Nucleus accumbens (tissue), 56 donors: ENCODE measurements at places on chromosomes 6 and 20.

GRCh38 chr20:46202766-46203509 lies 84.8 kb downstream of the CD40 start:
- no peak for DNase-seq

GRCh38 chr20:63053432-63054102 lies 46.8 kb upstream of the BHLHE23 start:
- no peak for DNase-seq

DNA sequence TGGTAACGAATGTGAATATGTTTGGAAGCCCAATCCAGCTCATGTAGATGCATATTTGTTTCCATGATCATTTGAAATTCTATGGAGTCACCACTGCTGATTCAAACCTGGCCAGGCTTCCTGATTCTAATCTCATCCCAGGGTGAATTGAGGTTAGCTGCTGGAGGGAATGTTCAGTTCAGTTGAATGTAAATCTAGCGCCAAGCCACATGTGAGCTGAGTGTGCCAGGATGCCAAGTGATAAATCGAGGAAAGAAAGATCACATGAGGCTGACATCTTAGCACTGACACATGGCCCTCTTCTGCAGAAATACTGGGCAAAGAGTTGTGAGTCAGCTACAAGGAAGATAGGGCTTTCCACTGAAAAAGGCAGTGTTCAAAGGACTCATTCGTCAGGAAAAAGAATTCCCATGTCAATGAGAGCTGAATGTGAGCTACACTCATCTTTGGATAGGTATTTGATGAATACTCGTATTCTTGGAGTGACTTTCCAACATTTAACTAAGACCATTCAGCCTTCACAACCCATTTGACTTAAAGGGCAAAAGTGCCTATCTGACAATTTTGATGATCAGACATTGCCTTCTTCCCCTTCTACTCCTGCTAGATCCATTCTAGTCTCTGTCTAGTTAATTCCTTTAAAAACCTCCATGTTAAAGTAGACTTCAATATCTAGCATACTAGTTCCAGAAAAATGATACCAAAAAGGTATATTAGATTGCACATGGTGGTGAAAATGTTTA lies 172.1 kb downstream of the MTFR2 start:
- DNase-seq: no peak

DNA sequence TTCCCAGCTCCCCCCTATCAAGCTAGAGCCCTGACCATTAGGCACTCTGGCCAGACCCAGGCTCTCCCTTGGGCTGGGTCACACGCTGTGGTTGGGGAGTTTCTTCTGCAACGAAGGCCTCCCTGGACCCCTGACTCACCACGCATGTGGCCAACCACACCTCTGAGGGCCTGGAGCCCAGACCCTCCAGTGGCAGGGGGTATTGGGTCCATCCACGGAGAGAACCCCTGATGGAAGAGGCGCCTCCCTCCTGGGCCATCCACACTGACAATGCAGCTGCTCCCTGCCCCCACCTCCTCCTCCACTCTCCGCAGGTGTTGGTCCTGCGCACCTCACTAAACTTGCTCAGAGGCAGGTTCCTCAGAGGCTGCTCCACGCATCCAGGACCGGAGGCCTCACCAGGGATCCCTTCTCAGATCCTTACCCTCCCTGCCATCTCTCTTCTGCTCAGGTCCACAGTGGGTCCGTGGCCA lies 125.4 kb downstream of the RNASET2 start:
- no peak for DNase-seq

GRCh38 chr20:14497004-14497403 lies 159.6 kb upstream of the FLRT3 start:
- DNase-seq: no peak

DNA sequence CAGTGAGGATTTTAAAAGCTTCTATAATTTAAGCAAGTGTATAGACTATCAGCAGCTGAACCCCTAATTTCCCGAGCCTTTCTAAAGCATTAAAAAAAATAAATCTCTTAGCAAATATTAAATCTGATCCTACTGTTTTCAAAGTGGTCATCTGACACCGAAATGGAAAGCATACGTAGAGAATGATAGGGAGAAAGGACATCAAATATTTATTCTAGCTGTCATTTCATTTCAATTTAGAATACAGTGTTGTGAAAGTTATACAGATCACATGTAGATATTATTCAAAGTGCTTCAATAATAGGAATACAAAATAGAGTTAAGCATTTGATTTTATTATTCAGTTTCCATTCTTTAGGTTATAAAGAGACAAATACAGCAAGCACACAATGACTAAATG lies 61.9 kb upstream of the PKIB start:
- DNase-seq: no peak

DNA sequence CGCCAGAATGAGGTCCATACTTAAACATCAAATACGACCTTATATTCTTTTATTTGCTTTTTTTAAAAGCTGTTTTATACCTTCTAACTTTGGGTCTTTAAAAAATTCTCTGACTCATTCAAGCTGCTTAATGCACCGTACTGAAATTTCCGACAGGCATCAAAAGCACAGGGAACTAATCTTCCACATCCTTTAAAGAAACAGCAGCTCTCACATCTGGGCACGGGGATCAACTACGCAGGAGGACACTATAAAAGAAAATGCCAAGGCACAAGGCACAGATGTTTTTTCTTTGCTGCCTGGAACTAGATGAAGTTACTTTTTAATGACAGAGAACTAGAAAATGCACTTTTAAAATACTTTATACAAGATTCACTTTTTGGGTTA lies 112.4 kb upstream of the ARG1 start:
- DNase-seq: no peak

DNA sequence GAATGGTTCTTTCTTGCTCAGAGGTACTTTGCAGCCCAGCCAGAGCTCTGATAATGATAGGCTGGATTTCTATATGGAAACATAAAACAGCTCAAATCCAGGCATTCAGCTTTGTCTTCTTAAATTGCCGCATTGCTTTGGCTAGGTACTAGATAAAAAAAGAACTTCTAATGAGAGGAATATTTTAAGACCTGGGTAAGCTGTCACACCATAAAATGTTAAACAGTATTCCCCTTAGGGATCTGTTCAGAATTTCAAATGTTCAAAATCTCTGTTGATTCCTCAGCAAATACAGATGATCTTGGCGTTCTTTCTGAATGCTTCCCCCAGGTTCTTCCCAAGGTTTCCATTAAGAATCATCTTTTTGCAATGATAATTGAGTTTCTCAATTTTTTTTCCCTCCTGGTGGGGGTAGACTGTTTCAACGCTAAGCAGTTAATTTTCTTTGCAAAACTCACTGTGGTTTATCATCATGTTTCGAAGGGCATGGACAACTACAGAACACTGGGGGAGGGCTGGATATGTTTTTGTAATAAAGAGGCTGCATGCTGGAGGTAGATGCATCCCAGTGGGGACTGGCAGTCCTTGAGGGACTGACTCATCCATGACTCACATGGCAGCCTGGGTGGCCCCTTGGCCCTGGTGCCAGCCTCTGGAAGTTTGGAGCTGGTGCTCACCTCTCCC lies 31.0 kb downstream of the TIAM2 start:
- DNase-seq: no peak

- DNase-seq: no peak
Measured at GRCh38 chr6:101231606-101232235, 161.8 kb upstream of the GRIK2 start.

DNA sequence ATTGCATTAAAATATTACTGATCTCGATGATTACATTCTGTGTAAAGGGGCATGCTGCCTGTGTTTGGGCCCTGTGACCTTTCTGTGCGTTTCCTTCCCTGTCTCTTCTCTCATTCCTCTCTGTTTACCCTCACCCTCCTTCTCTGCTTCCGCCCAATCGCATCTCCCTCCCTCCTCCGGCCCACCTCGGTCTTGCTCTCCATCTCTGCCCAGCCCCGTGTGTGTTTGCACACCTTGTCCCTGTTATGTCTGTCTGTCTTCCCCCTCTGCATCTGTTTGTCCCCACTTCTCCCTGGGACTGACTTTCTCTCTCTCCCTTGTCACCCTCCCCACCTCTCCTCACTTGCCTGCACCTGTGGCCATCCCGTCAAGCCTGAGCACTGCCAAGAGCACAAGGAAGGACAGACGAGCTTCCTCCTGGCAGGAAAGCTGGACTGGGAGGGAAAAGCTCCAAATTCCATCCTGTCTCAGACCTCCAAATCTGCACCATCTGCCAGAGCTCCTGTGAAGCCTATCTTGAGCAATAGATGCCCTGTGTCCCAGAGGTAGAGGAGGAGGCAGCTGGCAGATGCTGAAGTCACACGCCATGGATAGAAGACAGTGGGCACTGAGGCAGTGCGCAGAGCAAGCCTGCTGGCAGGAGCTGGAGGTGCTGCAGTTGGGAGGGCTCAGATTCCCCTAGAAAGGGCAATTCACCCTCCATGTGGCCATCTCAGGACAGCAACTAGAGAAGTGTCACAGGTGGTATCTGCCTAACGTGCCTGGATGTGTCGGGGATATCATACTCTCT lies 172.3 kb downstream of the PTPRT start:
- DNase-seq: no peak

- no peak for DNase-seq
Measured at GRCh38 chr20:58868795-58869194, 16.3 kb downstream of the GNAS start.

GRCh38 chr6:45675634-45676033 lies 297.9 kb upstream of the SUPT3H start:
- no peak for DNase-seq

DNA sequence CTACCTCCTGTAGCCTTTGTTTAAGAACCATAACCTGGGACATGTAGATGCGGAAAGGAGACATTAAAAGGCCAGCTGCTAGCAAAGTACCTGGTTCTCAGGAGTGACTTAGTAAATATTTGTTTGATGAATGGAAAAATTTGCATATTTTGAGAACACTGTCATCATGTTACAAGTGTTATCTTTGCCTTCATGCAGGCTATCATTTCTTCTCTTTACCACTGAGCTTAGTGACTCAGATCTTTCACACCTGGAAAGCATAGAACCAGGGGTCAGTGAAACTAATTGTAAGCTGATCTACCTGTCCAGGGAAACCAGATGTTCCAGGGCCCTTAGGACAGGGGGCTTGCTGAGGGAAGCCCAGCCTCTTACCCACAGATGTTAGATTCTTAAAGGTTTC lies 5.4 kb downstream of the ZFP57 start:
- DNase-seq: no peak

DNA sequence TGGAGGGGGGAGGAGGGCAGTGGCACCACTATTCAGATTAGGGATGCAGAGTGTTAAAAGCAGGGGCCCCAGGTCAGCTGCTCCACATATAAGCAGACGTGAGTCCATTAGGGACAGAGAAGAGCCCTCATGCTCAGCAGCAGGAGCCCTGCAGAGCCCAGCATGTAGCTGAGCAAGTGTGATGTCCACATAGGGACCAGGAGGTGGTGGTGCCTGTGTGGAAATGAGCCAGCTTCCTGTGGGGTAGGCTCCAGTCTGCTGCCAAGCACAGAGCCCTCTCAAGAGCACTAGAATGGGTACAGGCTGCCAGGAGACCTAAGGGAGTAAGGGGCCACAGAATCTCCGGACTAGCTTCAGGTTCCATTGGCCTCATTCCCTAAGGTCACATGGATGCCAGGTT lies 57.9 kb upstream of the MLN start:
- no peak for DNase-seq

- DNase-seq: no peak
Measured at GRCh38 chr20:33183312-33183711, 15.4 kb downstream of the BPIFA2 start.
